Fibroblast of mammary gland (primary cell): ENCODE measurements at places on chromosomes 4 and X.

DNA sequence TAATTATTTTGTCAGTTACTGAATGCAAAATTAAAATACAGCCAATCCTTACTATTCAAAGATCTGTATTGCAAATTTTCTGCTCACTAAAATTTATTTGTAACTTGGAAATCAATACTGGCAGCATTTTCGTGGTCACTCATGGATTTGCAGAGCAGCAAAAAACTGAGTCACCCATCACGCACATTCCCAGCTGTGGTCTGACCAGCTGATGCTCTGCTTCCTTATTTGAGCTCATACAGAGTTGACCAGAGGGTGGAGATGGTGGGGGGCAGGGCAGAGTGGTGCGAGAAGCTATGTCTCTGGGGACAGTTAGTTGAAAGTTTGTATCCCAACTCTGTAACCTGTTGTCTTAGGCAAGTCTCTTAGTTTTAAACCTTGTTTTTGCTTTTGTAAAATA lies 214.8 kb downstream of the SPCS3 start:
- DNase-seq = peak; percentile 93

DNA sequence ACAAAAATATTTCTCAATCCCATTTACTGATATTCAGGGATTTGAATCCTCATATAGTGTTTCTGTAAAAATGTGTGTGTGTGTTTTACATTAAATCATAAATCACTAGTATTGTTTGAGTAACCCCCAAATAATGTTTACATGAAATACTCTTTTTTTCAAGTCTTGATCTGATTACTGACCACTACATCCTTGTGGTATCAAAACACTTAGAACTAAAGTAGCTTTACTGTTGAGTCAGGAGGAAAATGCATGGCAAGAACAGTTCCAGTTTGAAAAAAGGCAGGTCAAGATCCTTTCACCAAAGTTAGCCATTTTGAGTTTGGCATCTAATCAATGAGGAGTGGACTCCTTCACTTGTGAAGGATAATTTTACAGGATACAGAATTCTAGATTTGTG lies 3.6 kb upstream of the WDR19 start:
- DNase-seq = no peak

- no peak for DNase-seq
Measured at GRCh38 chrX:122546269-122546668, 637.8 kb upstream of the GRIA3 start.

DNA sequence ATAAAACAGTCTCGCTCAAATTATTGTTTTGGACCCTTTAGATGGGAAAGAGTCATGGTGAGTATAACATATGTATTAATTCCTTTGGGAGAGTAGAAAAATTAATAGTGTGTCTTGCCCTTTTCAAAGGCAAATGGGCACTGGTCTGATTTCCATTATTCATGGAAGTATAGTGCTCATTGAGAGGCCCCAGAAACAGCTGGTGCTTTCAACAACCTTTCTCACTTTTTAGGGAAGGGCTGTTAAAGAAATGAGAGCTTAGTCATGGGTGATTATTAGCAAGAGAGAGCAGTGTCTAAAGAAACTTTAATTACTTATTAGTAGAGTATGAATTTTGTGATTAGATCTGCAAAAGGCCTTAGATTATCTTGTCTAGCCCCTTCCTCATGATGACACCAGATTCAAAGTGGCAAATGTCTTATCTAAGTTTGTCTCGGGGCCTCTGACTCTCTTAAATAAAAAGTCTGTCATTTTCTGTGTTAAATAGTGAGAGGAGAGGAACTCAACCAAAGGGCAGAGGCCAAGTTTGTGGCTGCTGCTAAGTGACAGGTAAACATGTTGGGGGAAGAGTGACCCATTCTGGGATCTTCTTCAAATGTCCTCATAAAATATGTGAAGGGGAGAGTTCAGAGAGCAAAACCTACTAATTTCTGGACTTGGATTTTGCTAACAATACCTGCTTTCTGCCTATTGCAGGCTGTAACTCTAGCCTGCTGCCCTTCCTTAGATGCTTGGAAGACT lies 110.6 kb downstream of the REPS2 start:
- DNase-seq = no peak

- peak; percentile 48 for DNase-seq
Measured at GRCh38 chr4:138576684-138577083, 334.5 kb upstream of the SLC7A11 start.

- peak; percentile 50 for DNase-seq
Measured at GRCh38 chr4:38871593-38871992, 4.0 kb downstream of the FAM114A1 start.

GRCh38 chr4:188194421-188194820 lies 55.2 kb downstream of the TRIML1 start:
- peak; percentile 19 for DNase-seq

DNA sequence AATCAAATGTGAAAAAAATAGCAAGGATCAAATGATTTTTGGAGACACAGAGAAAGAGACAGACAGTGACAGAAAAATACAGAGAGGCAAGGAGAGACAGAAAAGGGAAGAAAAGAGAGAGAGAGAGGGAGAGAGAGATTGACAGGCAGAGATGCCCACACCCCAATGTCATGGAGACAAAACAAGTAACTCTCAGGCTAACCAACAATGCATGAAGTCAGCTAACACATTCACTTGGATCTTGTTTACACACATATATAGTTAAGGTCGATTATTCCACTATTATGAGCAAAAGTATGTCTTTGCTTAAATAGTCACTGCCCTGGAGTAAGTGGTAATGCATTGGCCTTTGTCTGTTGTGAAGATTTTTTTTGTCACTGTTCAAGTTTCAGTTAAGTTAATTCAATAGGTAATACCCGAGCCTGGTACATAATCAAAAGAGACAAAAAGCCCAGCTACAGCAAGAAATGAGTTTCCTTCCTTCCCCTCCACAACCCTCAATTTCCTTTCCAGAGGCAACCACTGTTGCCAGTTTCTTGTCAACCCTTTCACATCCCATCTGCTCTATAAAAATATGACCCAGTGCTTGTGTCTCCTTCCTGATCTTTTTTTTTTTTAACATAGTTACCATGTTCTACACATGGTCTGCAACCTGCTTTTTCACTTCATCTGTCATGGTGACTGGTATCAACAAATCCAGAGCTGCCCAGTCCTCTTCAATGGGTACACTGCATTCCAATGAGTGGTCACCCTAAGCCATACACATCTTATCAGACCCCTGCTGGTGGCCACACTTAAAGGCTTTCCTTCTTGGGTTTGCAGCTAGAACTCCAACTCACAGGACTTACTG lies 52.1 kb downstream of the PROM1 start:
- no peak for DNase-seq

DNA sequence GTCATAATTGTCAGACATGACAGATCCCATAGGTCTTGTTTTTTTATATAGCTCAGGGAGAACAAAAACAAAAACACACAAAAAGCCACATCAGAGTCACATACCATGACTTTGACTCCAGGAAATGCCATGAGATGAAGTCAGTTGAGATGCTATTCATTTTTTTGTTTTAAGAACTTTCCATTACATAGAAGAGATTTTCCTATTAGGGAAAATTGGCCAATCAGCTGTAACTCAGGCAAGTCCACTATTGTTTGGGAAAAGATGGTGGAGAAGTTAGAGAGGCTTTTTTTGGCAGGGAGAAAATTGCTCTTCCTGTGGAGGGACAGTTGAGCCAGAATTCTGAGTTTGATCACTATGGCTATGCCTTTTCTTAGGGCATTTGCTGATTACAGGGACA lies 72.6 kb downstream of the SMARCA5 start:
- peak; percentile 23 for DNase-seq
